ENCODE measurements at places on chromosomes 2 and 18. TPM values are rescaled to one million over a fixed set of nuclear protein-coding genes. Genes with fewer than 3 reads are reported as not detected.

Gene TOGARAM2
- polyA plus RNA-seq, result 0.52 TPM

Gene CD207
- polyA plus RNA-seq, result not detected

Gene CCL20
- polyA plus RNA-seq, result 3.3 TPM

Gene M1AP
- polyA plus RNA-seq, result not detected

Gene SAG
- 0.07 TPM for polyA plus RNA-seq

Gene VPS4B
- polyA plus RNA-seq, result 24.6 TPM

Gene GNAL
- 2.1 TPM for polyA plus RNA-seq

Gene MOCOS
- polyA plus RNA-seq, result 0.09 TPM

Gene RTP5
- not detected for polyA plus RNA-seq

Gene IL36RN
- polyA plus RNA-seq, result 17.1 TPM

Gene POTEC
- not detected for polyA plus RNA-seq

Measured in muscle of arm (tissue), 14 donors.